ENCODE measurements at places on chromosomes 1 and 21.

- no peak for DNase-seq
Measured at GRCh38 chr1:175889848-175890247, 146.5 kb upstream of the TNR start.

GRCh38 chr1:23618586-23619083 is 59.3 kb upstream of the ID3 start:
- DNase-seq = no peak

- DNase-seq = no peak
Measured at GRCh38 chr1:176531921-176532897, 69.2 kb downstream of the PAPPA2 start.

DNA sequence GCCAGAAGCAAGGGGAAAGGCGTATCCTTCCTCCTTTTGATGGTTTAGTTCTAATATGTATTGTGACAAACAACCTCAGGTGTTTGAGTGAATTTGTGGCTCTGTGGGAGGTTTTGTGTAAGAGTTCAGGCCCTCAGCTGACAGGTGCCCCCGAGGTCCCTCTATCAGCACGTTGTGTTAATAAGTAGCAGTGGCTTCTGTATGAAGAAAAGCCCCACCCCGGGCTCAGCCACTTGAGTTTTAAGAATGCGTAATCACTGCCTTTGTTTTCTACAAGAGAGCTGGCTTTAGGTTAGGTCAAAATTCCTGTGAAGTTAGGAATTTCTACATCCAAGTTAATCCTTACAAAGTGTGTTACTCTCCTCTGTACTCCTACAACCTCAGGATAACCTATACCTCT is 92.4 kb upstream of the PGBD5 start:
- DNase-seq = no peak

GRCh38 chr1:37752583-37753471 is 12.1 kb downstream of the EPHA10 start:
- peak; percentile 33 for DNase-seq

DNA sequence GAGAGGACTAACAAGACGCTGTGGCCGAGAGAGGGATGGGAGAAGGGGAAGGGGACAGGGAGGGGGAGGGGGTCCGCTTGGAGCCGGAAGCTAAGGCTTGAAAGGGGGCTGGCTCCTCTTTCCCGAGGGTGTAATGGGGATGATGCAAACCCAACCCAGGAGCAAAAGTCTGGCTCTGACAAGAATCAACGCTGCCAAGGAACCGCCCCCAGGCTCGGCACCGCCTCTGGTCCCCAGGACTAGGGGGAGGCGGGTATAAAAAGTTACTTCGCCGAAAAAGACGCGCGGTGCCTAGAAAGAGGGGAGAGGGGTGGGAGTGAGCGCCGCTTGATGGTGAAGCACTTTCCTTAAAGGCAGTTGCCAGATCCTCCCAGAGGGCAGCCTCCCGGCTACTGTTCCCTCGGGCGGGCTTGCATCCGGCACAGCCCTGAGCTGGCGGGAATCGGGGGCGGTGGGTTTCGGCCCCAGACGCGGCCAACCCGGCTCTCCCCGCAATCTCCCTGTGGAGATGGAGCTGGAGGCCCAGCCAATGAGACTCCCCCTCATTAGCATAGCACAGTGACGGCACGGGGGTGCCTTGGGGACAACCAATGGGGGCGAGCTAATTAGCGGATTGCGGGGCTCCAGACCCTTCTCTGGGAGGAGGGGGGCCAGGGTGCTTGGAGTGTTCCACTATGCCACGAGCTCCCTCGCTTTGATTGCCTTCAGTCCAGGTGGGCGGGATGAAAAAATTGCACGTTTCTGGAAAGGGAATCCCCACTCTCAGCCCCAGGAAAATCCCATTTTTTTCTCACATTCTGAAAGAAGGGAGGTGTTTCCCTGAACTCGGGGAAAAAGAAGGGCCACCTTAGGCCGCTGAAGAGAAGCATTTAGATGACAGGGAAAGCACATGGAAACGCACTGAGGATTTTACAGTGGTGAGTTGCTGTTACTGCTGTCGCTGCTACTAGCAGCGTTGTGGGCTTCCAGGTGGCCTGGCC is at the start of gene KCNT2:
TSS of gene KCNT2 (minus strand) at position 51 of the 980 bp plus-strand sequence. CDS start 131 bp downstream, outside the sequence.
- DNase-seq = peak; percentile 81

DNA sequence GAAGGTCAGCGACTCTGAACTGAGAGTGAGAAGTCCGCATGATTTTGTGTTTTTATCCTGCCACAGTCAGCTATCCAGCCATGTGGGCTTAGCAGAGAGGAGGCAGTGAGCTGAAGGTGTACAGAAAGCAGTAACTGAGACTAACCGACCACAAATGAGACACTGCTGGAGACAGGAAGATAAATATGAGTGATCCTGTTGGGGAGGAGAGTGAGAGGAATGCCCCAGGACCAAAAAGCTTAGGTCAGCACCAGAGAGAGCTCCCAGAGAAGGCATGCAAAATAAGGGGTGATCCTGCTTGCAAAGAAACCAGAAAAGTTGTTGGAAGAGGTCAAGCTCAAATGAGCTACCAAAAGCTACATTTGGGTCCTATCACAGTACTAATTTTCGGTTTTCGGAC is 63.7 kb downstream of the HLCS start:
- no peak for DNase-seq

DNA sequence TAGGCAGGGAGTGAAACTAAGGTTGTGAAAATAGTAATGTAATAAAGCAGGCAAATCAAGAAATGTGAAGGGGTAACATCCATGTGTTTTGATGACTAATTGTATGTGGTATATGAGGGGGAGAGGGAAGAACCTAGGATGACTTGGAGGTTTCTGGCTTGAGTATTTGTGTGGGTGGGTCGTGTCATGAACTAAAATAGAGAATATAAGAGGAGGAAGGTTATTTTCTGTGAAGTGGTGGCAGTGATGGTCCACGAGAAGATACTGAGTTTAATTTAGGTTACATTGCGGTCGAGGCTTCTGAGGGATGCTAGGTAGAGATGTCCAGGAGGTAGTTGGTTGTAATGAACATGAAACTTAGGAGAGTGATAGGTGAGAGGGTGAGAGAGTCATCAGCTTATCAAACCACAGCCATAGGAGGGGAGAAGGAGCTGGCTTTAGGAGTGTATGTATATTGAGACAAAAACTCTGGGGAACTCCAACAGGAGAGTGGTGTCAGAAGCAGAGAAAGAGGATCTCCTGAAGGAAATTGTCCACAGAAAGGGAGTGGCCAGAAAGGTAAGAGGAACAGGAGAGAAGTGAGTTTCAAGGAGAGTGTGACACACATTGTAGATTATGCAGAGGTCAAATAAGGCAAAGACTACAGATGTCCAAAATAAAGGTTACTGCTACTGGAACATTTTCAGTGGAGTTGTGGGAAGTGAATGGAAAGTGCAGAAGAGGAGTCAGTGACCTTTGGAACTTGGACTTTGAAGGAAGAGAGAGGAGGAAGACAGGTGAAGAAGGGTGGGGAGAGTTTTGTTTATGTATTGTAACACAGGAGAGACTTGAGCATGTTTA is 89.0 kb upstream of the MACF1 start:
- DNase-seq = no peak

DNA sequence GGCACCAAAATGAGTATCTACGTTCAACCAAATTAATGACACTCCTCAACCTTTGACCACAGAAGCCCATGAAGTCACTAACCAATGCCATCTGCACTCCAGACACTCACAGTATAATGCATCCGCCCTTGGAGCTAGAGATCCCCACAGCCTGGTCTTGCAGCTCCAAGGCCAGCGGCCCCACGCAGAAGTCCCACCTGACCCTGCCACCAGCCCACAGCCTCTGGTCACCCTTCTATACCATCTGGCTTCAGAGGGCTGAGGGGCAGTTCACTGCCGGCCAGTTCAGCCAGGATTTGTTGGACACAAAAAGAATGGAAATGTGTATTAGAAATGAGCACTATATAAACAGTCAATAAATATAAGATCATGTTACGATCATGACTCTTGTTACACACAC is 211.2 kb downstream of the RRAGC start:
- DNase-seq = no peak

GRCh38 chr1:18697541-18697940 is 66.9 kb downstream of the PAX7 start:
- no peak for DNase-seq

DNA sequence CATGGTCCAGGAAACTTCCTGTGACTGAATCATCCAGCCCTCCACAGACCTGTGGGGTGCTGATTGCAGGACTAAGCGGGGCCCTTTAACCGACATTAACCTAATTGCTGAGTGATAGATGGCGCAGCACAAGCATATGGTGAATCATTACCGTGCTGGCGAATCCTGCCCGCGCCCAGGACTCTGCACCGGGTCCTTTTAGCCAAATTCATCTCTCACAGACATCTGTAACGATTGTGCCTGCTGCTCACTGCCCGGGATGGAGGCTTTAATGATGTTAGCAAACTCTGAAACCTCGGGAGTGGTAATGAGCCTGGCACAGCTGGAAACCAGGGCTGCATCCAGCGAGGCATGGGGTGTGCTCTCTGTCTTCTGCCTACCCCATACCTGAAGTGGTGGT is 147.3 kb upstream of the CD34 start:
- DNase-seq = no peak

DNA sequence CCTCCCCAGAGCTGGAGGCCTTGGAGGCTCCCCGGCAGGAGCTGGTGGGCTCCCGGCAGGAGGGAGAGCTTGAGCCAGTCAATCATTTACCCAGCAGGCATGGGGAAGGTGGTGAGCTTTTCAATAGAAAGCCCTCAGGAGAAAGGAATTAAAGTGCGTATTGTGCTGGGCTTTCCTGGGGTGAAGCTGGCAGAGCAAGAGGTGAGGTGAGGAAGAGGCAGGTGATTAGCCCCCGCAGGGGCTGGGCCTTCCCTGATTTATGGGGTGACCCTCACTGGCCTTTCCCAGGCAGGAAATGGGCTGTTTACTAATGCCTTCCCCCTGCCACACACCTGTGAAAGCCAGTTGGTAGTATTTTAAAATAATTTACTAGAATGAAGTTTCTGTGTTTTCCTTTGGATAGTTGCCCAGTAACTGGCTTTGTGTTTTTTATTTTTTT is 25.8 kb downstream of the CLDN14 start:
- no peak for DNase-seq

DNA sequence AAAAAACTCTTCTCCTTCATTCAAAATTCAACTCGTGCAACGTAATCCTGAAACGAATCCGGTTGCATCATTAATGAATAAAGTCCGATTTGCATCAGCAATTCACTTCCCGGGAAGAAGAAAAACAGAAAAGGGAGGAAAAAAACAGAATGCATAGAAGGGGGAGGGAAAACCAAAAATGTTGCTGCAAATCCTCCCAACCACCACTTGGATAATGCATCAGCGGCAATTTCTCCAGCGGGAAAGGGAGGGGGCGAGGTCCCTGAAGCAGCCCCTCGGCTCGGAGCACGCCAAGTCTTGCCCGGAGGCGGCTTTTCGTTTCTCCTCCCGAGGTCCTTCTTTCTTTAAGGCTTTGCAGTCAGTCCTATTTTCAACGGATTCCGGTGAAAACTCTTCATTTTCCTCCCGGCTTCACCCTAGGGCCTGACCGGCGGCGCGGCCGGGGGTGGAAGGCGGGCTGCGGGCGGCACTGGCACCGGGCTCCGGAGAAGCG is 723 bp downstream of the CDC42BPA start:
- peak; percentile 64 for DNase-seq

GRCh38 chr1:160777486-160778089 is 18.4 kb upstream of the LY9 start:
- peak; percentile 4 for DNase-seq

DNA sequence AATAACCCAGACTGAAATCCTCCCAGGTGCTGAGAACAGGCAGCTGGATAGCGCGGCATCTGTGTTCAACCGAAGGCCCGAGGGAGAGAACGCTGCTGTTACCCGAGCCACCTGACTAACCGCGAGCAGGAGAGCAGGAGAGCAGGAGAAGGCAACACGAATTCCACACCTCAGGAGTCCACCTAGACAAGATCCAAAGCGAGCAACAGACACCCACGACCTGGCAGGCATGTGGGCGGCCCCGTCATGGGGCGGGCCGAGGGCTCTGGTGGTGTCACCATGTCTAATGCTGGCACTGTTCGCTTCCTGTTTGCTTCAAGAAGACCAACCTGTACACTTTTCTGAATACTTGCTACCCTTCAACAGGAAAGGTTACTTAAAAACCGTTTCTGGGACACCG is 20.9 kb upstream of the SPATC1L start:
- no peak for DNase-seq

- DNase-seq = no peak
Measured at GRCh38 chr1:203440771-203441170, 34.8 kb upstream of the PRELP start.

DNA sequence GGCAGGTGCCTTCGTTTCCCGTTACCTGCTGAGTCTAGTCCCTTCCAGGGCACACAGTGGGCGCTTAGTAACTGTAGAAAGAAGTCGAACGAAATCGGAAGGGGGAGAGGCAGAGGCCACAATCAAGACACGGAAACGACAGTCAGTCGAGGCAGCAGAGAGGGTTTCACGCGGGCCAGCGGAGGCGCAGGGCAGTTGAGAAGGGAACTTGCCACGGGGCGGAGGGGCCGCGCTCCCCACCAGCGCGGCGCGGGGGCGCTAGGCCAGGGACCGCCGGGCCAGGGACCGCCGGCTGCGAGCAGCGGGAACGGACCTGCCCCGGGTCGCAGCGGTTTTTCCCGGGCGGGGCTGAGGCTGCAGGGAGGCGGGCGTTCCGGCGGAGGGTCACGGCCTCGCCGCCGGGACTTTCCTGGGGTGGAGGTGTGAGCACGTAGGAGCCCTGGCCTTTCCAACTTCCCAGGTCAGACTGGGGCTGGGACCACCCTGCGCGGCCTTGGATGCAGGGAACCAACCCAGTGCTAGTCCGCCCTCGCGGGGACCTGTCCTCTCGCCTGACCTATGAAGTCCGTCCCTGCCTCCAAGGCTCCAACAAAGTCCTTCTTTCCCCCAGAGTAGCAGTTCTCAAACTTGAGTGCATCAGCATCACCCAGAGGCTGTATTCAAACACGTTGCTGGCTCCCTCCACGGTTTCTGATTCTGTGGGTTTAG is 150.1 kb upstream of the FGGY start:
- DNase-seq = peak; percentile 37

GRCh38 chr1:163414778-163415177 is 93.0 kb downstream of the NUF2 start:
- no peak for DNase-seq
